Activated naive CD8-positive, alpha-beta T cell treated with anti-CD3 and anti-CD28 coated beads for 36 hours (primary cell): ENCODE measurements at places on chromosomes 12 and 14.

DNA sequence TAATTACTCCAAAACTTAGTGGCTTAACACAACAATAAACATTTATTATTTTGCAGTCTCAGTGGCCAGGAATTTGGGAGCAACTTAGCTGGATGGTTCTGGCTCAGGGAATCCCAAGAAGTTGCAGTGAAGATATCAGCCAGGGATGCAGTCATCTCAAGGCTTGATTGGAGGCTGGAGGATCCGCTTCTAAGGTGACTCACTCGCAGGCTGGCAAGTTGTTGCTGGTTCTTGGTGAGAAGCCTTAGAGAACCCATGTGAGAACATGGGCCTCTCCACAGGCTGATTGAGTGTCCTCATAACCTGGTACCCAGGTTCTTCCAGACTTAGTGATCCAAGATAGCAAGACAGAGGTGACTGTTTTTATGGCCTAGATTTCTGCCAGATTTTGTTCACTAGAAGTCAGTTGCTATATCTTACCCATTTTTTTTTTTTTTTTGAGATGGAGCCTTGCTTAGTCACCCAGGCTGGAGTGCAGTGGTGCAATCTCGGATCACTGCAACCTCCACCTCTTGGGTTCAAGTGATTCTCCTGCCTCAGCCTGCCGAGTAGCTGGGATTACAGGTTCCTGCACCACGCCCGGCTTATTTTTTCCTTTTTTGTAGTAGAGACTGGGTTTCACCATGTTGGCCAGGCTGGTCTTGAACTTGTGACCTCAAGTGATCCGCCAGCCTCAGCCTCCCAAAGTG is 32.5 kb downstream of the BRMS1L start:
- H3K27ac ChIP-seq: no peak overlapping the region
- no peaks in the 10 kb centered on the region for H3K4me1 ChIP-seq
- DNase-seq: no peak
- peaks cover 9% of the 10 kb centered on the region for H3K36me3 ChIP-seq
- H3K4me3 ChIP-seq: no peak overlapping the region

- no peaks in the 10 kb centered on the region for H3K36me3 ChIP-seq
- H3K4me3 ChIP-seq: no peak overlapping the region
- H3K27me3 ChIP-seq: peaks cover 13% of the 10 kb centered on the region
- H3K4me1 ChIP-seq: peaks cover 5% of the 10 kb centered on the region
- no peak for DNase-seq
Observed at GRCh38 chr12:21369141-21369980, 3.3 kb upstream of the IAPP start.

DNA sequence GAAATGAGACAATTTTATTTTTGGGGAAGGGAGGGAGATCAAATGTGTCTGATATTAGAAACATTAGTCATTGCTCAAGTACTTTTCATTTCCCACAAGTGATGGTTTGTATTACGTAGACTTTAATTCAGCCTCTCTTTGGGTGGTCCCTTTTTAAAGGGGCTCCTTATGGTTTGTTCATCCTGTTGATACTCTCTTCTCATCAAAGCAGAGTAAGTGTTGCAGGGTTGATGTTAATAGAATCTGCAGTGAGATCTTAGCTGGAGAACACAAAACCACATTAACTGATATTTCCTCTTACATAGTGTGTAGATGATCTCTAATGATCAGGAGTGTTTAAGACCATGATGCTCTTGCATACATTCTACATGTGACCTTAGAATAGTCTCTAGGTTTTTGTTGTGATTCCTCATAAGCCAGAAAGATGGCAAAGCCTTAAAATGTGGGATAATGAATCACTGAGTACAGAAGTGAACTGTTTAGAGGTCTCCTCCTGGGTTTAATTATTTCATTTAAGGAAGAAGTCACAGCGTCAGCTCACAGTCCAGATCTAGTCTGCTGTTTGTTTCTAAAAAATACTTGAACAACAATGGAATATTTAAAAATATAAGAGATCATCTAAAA is 87.4 kb upstream of the PTPRR start:
- H3K4me1 ChIP-seq: no peaks in the 10 kb centered on the region
- no peaks in the 10 kb centered on the region for H3K36me3 ChIP-seq
- no peaks in the 10 kb centered on the region for H3K27me3 ChIP-seq

- DNase-seq: no peak
- peaks cover 36% of the 10 kb centered on the region for H3K4me1 ChIP-seq
- no peaks in the 10 kb centered on the region for H3K27me3 ChIP-seq
- no peak overlapping the region for H3K27ac ChIP-seq
- no peaks in the 10 kb centered on the region for H3K36me3 ChIP-seq
Observed at GRCh38 chr14:100442036-100442435, 118.9 kb downstream of the SLC25A47 start.

GRCh38 chr14:101001311-101002069 is 98.0 kb upstream of the RTL1 start:
- H3K4me3 ChIP-seq: no peak overlapping the region
- H3K27ac ChIP-seq: no peak overlapping the region
- no peaks in the 10 kb centered on the region for H3K36me3 ChIP-seq
- no peak for DNase-seq

GRCh38 chr12:8676651-8677050 is 14.0 kb upstream of the MFAP5 start:
- H3K4me3 ChIP-seq: no peak overlapping the region
- H3K4me1 ChIP-seq: peaks cover 2% of the 10 kb centered on the region
- no peaks in the 10 kb centered on the region for H3K36me3 ChIP-seq
- peaks cover 3% of the 10 kb centered on the region for H3K27me3 ChIP-seq
- DNase-seq: no peak
